Muscle of leg (tissue), 16 donors: ENCODE measurements at places on chromosomes 11 and 22.

DNA sequence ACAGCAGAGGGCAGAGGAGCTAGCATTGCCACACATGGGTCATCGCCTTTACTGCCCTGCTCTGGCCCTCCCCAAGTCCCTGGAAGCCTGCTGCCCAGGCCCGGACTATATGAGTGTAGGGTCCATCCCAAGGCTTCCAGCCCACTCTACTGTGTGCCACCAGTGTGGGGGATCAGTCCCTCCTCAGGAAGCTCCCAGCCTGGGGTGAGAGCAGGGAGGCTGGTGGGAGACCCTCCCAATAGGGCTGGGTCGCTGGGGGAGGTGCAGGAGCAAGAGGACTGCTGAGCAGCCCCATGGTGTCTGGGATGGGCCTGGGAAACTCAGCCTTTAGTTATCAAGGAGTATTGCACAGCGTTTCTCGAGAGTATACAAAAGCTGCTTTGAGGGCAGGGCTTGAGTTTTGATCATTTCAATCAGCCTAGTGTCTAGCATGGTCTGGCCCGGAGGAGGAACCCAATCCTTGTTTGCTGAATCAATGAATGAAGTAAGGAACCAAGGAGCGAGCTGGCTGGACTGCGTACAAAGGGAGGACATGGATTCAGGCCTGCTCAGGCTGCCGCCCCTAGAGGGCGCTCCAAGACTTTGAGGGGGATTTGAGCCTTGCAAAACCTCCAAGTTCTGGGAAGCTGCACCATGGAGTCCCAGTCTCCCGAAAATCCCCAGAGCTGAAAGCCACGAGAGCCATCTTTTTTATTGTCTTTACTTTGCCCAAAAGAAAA lies 89.0 kb upstream of the PARVA start:
- peak; percentile 82 for DNase-seq

GRCh38 chr11:111736181-111736590 lies 30.0 kb downstream of the PPP2R1B start:
- DNase-seq = peak; percentile 58

GRCh38 chr22:31497148-31497938 lies 1.0 kb downstream of the SFI1 start:
- no peak for DNase-seq

DNA sequence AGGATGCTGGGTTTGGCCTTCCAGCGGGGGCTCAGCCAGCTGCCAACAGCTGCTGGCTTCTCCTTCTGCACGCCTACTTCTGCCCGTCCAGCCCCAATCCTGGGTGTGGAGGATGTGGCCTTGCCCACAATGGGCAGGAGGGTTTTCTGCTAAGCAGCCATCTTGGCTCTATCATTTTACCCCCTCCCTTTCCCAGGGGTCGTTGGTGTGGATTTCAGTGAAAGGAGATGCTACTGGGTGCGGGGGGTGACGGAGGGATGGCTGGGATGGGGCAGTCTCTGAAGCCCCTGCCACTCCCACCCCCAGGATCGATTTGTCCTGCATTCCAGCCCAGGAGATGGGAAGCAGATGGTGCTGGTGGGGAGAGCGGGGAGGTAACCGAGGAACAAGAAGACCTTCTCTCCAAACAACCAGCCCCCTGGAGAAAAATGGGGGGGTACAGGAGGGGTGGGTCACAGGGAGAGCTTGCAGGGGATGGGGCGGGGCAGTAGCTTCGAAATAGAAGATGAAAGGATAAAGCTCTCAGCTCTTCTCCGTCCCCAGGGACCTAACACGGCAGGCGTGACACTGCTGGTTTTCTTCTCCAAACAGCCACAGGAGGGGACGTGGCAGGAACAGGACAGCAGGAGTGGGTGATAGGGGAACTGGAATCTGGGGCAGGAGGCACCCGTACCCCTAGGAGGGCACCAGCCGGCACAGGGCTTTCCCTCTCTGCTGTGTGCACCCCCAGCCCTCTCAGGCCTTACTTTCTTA lies 68.9 kb downstream of the NECTIN1 start:
- peak; percentile 84 for DNase-seq

GRCh38 chr11:131693756-131694155 lies 323.3 kb downstream of the NTM start:
- DNase-seq = no peak

- peak; percentile 67 for DNase-seq
Observed at GRCh38 chr11:117877120-117877784, 794 bp upstream of the FXYD6 start.

DNA sequence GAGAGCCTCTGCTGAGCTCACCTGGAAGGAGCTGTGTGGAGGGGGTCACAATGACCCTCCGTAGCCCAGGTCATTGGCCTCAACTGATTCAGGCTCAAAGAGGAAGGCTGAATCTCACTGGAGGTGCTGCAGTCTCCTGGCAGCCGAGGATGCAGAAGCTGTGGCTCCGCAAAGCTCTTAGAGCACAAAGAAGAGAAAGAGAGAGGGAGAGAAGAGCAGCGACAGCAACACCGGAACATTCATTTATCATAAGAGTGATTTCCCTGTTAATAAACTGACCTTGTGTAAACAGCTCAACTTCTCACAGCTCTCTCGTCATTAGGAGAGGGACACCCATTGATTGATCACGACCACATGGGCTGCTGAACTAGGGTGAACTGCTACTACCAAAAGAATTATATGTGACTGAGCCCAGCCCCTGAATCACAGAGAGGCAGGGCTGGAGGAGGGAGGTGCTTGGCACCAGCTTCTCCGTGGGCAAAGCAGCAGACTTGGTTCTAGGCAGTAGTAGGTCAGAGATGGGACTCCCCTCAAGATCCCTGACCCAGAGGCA lies 281.7 kb downstream of the NXPE2 start:
- DNase-seq = no peak

DNA sequence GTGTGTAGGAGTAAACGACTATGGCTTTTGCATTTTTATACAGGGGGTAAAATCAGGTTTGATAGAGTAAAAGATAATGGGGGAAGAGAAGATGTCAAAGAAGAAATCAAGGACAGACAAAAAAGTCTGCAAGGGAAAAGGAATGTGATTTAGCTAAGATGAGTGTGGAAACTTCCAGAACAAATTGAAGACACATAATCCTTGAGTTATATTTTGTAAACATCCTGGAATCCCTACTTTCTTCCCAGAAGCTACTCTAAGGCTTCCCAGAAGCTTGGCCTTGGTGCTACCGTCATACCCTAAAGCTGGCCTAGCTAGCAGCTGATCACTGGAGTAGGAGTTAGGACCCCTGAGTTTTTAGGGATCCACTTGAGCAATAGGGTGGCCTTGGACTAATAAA lies 82.4 kb downstream of the BLID start:
- no peak for DNase-seq

DNA sequence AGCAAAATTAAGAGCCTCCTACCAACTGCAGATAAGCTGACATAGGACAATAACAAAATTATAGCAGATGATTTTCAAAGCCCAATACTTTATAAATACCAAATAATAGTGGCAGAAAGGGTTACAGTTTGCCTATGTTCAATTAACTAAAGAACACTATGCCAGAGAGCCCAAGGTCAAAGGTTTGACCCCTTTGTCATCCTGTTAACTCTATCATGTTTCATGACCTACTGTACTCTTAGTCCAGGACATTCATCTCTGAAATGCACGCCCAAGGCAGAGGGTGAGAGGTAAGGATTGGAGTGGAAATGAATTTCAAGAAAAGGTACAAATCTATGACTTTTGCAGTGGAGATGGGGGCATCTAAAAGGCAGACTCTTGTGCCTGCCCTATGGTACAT lies 70.6 kb downstream of the DDIAS start:
- no peak for DNase-seq
